ENCODE measurements at places on chromosomes 6 and 20.

- no peak for DNase-seq
Measured at GRCh38 chr6:12371151-12371550, 81.0 kb downstream of the EDN1 start.

DNA sequence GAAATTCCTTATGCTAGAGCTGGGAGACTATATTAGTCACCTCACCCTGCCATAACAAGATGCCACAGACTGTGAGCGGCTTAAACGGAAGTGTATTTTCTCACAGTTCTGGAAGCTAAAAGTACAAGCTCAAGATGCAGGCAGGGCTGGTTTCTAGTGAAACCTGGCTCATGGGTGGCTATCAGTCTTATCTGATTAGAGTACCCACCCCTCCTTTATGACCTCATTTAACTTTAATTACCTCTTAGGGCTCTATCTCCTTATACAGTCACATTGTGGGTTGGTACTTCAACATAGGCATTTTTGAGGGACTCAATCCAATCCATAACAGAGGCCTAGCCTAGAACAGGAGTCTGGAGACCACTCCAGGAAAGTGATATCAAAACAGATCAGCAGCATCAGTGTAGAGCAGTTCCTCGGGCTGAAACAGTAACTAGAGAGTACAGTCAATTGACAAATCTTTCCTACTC lies 2.3 kb upstream of the SNRNP48 start:
- no peak for DNase-seq

- no peak for DNase-seq
Measured at GRCh38 chr6:24667378-24667803, 514 bp downstream of the ACOT13 start.

- no peak for DNase-seq
Measured at GRCh38 chr6:22363714-22364239, 66.9 kb upstream of the PRL start.

- no peak for DNase-seq
Measured at GRCh38 chr6:33301877-33302276, 3.1 kb upstream of the RGL2 start.

- no peak for DNase-seq
Measured at GRCh38 chr6:135117413-135117968, 62.9 kb upstream of the HBS1L start.

- no peak for DNase-seq
Measured at GRCh38 chr20:49283703-49284625, 6.1 kb upstream of the ZNFX1 start.

- no peak for DNase-seq
Measured at GRCh38 chr6:42401613-42401951, 50.1 kb downstream of the TRERF1 start.

GRCh38 chr6:111805511-111806164 lies 67.6 kb downstream of the FYN start:
- no peak for DNase-seq

GRCh38 chr20:44963325-44964215 lies 2.7 kb upstream of the STK4 start:
- DNase-seq: no peak
